ENCODE measurements at places on chromosomes 11 and 22.

DNA sequence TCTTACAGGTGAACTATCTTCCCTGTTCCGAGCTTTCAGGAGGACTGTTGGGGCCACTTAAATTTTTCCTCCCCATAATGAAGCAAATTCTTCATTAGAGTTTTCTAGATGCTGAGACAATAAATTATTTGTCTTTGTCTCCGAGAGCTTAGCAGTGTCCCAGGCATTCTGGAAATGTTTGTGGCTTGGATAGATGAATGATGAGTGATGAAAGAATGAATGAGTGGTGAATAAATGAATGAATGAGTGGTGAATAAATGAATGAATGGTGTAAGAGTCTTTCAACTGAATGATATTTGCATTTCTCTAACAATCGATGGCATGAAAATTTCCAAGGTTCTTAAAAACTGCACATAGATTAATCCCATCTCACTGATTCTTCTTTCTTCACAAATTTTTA, 52.8 kb downstream of the AHNAK start:
- no peak for DNase-seq

- DNase-seq = no peak
These were observed 18.3 kb downstream of the MYO18B start for GRCh38 chr22:25760294-25760693.

DNA sequence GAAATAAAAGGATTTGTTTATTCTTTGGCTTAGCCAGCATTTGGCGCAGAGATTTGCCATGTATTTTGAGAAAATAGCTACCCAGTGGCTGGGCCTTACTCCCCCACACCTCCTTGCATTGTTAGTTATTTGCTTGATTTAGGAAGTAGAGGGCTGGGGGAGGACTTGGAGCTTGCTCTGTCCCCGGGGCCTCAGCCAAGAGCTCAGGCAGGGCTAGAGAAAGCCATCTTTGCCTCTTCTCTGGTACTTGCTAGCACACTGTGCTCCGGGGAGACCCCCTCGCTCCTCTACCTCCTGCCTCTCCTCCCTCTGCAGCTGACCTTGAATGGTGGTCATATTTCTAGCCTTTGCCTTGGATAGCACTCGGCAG, 93.0 kb downstream of the SCN3B start:
- DNase-seq = no peak

GRCh38 chr22:46124383-46125144, 25.8 kb upstream of the PPARA start:
- no peak for DNase-seq

GRCh38 chr11:126646701-126647557, 291.4 kb downstream of the ST3GAL4 start:
- no peak for DNase-seq

- no peak for DNase-seq
These were observed 156.2 kb downstream of the TMEM135 start for GRCh38 chr11:87193756-87194470.

- DNase-seq = no peak
These were observed 5.2 kb upstream of the DNAJB7 start for GRCh38 chr22:40867109-40867508.

- no peak for DNase-seq
These were observed 17.9 kb downstream of the RBM4B start for GRCh38 chr11:66659763-66660162.

DNA sequence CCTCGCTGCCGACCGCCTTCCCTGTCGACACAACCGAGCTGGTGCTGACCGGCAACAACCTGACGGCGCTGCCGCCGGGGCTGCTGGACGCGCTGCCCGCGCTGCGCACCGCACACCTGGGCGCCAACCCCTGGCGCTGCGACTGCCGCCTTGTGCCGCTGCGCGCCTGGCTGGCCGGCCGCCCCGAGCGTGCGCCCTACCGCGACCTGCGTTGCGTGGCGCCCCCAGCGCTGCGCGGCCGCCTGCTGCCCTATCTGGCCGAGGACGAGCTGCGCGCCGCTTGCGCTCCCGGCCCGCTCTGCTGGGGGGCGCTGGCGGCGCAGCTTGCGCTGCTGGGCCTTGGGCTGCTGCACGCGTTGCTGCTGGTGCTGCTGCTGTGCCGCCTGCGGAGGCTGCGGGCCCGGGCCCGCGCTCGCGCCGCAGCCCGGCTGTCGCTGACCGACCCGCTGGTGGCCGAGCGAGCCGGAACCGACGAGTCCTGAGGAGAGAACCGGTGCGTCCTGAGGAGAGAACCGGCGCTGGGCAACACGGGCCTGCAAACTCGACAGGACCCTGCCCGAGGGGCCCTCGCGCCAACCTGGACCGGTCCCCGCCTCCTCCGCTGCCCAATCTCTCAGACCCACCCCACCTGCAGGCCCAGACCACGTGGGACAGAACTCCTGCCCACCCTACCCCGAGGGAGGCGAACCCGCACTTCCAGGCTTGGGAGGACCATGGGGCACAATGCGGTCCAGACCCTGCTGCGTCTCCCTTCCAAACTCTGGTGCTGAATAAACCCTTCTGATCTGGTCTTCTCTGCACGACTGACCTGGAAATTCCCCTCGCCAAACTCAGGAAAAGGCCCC, 866 bp downstream of the GP1BB start:
- no peak for DNase-seq

GRCh38 chr11:94521684-94522083, 9.4 kb downstream of the C11orf97 start:
- DNase-seq = no peak

DNA sequence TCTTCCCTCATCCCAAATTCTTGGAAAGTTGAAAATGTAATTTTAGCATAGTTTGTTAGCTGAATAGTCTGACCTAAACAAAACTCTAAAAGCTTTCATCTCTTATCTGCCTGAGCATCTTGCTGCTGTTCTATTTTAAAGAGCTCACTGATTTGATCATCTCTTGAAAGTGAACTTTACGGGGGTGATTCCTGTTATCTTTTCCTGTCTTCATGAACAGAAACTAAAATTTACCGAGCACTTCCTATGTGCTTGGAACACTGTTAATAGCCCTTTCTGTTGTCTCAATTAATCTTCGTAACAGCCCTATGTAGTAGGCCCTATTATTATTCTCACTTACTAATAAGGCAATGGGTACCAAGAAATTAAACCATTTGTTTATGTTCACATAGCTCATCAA, 12.3 kb downstream of the AMOTL1 start:
- no peak for DNase-seq

- no peak for DNase-seq
These were observed 9.0 kb downstream of the OR51S1 start for GRCh38 chr11:4839851-4840549.

GRCh38 chr22:40418366-40419201, 48.2 kb downstream of the SGSM3 start:
- no peak for DNase-seq

DNA sequence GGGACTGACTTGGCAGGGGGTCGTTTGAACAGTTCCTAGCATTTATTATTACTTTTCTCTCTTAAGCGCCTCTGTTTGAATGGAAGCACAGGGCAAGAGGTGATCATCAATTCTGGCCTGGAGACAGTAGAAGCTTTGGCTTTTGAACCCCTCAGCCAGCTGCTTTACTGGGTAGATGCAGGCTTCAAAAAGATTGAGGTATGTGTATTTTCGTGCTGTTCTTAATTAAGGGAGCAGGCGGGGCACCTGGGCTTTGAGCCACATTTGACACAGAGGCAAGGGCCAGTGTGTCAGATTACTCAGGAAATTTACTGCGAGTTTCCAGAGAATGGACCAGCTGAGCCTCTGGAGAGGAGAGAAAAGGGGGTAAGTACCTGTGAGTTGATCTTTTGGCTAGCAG, 102.4 kb upstream of the SORL1-AS1 start:
- no peak for DNase-seq

DNA sequence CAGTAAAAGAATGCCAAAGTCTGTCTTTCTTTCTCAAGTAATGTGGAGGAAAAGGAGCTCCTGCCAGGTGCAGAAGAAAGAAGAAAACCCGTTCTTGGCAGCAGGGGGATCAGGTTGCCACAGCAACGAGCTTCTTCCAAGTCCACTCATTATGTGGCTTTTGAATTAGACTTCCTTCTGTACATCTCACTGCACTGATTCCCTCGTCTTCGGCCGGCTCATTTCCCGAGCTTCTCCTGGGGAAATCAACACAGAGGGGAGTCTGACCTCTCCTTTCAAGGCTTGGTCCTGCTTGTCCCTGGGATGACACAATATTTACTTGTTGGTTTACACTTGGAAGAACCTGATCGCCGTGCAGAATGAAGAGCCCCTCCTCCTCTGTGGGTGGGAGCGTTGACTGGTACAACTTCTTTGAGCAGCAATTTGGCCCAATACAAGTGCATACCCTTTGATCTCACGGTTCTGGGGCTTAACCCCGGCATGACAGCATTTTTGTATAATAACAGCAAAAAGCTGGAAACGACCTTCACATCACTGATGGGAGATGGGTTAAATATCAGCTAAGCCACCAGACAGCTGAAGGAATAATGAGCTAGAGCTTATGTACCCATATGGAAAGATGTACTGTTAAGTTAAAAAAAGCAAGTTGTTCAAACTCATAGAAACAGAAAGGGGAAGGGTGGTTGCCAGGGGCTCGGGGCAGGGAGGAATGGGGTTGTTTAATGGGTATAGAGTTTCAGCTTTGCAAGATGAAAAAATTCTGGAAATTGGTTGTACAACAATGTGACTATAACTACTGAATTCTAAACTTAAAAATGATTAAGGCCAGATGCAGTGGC, 35.4 kb downstream of the MCHR1 start:
- no peak for DNase-seq

- DNase-seq = no peak
These were observed 9.9 kb downstream of the SLC43A3 start for GRCh38 chr11:57417056-57417455.

DNA sequence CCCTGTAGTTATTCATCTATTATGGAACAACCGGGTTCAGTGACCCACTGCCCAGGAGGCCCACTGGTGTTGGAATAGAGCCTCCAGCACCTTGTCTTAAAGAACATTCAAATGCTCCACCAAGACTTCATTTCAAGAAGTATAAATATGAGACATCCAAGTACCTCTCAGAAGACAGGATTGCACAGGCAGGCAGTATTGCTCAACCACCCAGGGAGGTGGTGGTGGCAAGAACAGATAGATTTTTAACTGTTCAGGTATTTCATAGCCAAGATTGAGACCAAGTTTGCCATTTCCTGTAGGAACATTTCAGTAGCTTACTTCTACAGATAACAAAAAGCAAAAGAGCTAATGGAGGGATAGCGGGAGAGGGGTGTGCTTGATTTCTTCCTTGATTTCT, 78.7 kb downstream of the COMMD9 start:
- no peak for DNase-seq

DNA sequence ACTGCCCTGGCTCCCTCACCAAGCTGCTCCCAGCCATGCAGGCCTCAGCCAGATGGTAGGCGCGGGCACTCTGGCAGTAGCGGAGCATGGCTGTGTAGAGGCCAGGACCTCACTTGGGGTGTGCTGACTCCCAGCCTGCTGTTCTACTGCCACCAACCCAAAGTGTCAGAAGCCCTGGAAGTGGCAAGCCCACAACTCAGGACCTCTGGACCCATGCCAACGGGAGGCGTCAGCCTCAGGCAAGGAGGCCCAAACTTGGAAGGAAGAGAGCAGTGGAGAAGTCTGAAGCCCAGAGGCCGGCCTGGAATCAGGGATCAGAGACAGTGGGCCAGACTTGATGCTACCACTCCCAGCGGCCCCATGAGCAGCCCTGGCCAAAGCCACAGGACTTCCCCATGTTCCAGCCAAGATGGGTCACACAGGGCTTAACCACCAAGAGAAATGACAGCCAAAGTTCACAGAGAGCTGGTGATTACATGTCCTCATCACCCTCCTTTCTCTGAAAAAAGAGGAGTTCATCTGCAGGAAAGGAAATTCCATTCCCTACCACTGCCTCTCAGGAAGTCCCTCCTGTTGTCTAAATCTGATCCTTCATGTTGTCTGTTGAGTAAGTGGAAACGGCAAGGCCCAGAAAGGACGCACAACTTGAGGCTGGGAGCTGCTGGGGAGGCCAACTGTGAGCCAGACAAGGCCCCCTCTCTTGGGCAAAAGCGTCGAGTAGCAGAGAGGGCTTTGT, 4.4 kb downstream of the ARRB1 start:
- DNase-seq = no peak

GRCh38 chr11:47057365-47057764, 119.3 kb downstream of the ARFGAP2 start:
- no peak for DNase-seq

GRCh38 chr11:102850973-102851745, 7.8 kb upstream of the MMP3 start:
- DNase-seq = no peak

DNA sequence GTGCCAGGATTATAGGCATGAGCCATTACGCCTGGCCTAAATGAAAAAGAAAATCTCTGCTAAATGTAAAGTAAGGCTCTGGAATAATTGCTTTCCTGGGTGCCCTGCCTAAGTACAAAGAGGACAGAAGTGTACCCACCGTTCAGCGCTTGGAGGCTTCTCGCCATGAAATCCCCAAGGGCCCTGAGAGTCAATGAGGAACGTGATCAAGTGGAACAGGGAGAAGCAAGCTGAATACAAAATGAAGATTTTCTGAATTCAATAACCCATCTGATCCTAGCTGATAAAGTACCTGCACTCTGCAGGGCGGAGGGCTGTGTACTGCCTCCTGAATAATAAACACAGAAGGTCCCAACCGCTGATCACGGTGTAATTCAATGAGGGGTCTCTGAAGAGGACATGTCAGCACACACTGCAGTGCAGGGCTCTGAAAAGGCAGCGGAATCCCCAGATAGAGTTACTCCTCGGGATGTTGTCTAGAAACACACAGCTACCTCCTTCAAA, 97.7 kb downstream of the ABTB2 start:
- no peak for DNase-seq

DNA sequence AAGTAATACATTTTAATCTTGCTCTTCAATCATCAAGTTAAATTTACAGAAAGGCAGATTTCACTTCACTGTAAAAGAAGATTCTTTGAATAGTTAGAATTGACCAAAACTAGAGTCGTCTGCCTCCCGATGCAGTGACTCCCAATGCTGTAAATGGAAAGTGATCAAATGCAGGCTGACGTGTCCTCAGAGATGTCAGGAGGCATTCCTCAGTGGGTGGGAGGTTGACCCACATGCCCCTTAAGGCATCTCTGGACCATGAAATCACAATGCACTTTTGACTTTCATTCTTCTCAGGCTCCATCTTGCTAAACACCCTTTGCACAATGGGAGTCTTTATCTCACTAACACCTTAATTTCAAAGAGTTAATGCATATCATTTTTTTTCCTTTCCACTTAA, 19.0 kb upstream of the CECR2 start:
- DNase-seq = no peak

- peak; percentile 75 for DNase-seq
These were observed 36.9 kb upstream of the GNB1L start for GRCh38 chr22:19891317-19892256.

Measured in activated CD4-positive, alpha-beta T cell treated with anti-CD3 and anti-CD28 coated beads for 1 hour (primary cell).